ENCODE measurements at places on chromosomes 5 and 9.

DNA sequence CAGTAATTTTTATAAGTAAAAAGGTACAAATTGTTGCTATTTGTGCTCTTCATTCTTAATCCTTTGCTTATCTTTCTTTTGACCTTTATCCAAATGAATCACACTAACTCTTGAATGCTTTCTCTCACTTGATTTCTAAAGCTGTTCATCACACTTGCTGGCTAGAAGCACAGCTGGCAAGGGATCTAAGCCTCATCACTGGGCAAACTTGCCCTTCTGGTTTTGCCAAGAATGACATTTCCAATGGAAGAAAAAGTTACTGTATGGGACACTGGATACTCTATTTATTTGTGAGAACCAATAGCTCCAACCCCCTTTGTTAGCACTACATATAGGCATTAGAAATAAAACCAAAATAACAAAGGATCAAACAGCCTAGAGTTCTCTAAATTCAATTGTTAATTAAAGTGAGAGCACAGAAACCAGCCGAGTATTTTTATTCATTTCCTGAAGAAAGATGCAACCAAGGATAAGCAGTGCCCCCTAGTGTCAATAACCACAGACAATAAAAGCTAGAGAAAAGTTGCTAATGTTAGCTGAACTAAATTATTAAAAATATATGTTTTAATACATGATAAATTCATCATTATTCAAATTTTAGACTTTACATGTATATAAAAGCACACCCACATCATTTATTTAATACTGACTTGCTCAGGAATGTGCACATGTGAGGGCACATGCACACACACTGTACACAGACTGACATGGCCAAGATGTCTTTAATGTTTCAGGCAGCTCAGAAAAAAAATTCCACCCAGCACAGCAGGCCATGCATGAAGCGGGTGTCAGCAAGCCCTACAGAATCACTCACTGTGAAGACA, 59.8 kb upstream of the POU5F2 start:
- DNase-seq = no peak

GRCh38 chr5:72129725-72130124, 22.4 kb downstream of the MAP1B start:
- DNase-seq = no peak

DNA sequence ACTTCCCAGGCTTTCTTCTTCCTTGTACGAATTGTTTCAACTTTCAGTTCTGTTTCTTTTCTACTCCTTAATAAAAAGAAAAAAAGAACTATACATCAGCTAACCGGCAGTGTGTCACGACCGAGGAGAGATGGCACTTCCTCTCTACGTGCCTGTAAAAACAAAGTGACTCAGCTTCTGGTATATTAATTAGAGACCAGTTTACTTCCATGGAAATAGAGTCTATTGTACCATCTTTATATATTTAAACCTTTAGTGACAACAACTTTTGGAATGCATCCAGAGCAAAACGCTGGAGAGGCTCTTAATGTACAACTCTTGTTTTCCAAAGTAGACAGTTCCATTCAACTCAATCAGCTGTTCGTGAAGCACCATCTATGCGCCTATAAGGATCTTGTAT, 94.5 kb upstream of the LIFR start:
- no peak for DNase-seq

GRCh38 chr9:137724818-137725240, 106.0 kb downstream of the EHMT1 start:
- no peak for DNase-seq

DNA sequence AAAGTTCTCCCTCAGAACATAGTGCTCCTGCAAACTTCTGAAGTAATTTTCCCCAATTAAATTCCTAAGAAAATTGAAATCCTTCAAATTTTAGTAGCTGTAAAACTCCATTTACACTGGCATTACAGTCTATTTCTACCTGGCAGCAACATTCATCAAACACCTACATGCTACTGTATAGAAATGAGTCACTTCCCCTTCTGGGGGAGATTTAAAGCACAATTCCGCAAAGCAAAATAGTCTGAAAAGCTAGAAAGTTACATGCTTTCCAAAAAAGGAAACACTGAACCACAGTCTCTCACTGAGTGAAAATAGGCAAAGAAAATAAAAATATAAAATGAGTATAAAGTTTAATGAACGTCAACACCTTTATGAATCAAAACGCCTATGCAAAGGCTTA, 43.3 kb downstream of the MCTP1 start:
- DNase-seq = no peak

DNA sequence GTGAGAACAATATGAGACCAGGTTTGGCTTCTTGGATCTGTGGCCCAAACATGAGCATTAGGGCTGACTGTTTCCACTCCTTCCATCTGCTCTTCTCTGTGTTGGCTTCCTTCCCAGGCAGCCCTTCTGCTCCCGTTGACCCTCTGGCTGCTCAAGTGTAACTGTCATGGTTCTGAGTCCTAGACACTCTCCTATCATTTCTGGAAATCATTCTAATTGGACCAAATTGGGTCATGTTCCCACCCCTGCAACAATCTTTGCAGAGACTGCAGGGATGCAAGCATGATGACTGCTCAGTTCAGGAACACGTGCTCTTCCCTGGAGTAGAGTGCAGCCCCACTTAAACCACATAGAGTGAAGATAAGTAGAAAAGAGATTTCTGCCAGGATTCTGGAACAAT, 741.4 kb downstream of the TAF11L14 start:
- DNase-seq = no peak

DNA sequence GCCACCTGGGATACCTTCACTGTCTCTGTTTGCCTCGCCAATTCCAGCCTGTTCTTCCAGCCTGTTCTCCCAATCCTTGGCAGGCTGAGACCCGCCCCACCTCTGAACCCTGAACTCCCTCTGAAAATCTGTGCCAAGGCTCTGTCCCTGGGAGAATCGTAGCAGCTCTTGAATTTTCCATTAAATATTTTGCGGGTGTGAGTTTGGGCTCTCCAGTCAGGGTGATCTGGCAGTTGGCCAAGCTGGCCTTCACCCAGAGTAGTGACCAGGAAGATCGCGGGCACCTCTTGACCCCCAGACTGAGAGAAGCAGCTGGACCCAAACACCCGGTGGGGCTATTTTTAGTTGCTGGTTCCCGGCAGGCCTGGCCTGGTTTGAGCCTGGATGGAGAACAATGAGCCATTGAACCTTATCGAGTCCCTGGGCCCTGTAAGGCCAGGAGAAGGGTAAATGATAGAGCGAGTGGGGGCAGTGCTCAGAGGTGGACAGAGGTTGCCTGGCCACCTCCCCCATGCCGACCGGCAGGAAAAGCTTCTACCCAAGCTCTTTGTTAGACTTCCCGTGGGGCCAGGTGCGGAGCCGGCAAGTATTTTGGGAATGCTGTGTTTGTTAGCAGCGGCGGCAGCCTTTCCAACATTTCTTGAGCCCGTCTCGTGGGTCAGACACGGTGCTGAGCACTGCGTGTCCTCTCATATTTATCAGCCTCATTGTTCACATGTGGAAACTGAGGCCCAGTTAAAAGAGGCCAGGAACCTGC, 146.2 kb downstream of the RGS3 start:
- DNase-seq = no peak

DNA sequence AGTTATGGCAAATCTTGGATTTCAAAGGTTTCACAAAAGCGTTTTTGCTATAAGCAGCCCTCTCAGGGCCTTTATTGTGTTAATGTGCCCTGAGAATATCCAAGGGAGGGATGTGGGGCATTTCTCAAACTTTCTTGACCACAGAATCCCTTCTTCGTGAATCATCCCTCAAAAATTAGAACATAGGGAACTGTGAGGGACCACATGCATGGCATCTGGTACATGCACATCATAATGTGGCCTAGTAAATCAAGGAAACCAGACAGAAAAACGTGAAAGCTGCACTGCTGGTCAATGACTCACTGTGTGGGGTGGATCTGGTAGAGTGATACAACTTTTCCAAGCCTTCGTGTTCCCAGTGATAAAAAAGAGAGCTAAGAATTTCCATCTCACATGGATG, 22.4 kb downstream of the DDX31 start:
- no peak for DNase-seq

DNA sequence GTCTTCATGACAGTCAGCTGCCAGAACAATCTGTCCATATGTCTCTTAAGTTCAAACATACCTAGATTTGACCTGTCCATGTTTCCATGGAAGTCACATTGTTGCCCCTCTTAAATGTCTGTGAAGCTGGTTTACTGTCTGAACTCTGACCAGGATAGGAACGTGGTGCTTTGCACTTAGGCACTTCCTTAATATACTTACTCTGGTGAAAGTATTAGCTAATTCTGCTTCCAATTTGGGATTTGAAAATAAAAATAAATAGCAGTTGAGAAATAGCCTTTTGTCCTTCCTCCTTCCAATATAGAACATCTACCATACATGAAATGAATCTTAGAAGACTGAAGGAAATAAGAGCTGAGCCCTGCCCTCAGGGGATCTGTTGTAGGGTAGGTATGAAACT, 524.5 kb upstream of the CLINT1 start:
- no peak for DNase-seq

DNA sequence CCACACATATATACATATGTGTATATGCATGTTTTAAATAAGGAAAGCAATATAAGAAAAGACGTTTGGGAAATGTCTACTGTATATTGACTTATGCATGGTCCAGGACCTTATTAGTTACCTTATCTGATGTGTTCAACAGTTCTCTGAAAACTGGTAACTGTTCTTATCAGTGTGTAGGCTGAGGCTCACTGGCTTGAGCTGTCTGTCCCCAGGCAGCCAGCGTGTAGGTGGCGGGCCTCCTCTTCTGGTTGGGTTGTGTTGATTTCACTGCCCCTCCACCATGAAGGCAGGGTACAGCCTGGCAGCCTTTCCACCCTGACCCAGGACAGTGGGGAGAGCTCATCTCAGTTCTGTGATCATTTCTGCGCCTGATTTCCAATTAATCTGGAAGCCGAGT, 38.7 kb upstream of the SEMA4D start:
- no peak for DNase-seq

- DNase-seq = no peak
Observed at GRCh38 chr9:93154293-93154903, 20.3 kb upstream of the NINJ1 start.

DNA sequence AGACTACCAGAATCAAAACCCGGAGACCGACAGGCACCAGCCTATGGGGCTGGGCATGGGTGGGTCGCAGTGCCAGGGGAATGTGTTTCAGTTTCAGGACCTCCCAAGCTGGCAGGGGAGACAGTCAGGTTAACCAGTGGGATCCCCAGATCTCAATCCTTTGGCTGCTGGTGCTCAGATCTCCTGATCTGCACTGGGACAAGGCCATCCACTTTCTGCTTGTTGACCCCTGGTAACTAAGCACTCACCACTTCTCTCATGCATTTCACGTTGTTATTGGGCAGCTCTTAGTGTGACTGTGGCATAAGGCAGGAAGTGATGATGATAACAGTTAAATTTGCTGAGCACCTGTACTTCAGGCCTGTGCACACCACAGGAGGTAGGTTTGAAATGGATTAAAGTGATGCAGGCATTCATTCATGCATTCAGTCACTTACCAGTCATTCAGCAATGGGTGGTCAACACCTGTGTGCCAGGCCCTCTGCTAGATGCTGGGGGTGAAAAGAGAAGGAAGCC, 42.1 kb upstream of the STXBP1 start:
- DNase-seq = no peak

GRCh38 chr5:14125262-14125661, 17.9 kb upstream of the TRIO start:
- no peak for DNase-seq

DNA sequence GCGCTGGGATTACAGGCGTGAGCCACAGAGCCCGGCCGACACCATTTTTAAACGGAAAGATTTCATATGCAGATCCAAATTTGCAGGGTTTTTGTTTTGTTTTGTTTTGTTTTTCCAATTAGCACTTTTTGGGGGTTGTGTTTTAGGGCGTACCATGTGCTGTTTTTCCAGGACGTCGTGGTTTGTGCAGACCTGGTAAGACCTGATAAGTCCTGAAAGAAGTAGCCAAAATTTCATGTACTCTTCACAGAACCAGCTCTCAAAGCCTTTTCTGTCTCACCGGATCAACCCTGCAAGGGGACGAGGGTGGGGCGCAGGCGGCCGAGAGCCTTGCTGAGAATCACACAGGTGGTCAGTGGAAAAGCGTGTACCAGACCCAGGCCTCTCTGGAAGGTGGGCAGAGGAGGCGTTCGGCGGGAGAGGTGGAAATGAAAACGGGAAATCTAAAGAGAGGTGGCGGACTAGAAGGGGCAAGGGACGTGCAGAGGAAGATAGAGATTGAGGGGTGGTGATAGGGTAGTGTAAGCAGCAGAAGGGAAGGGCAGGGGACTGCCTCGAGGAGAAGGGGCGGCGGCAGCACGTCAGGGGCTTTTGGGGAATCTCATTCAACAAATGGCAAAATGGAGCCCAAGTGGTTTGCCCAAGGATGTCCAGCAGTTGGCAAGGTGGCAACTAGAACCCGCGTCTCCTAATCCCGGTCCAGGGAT, 1.1 kb upstream of the FAF2 start:
- DNase-seq = peak; percentile 8

- DNase-seq = no peak
Observed at GRCh38 chr5:4068171-4068570, 472.5 kb downstream of the IRX1 start.

- no peak for DNase-seq
Observed at GRCh38 chr5:113276493-113276892, 158.3 kb downstream of the TSSK1B start.

DNA sequence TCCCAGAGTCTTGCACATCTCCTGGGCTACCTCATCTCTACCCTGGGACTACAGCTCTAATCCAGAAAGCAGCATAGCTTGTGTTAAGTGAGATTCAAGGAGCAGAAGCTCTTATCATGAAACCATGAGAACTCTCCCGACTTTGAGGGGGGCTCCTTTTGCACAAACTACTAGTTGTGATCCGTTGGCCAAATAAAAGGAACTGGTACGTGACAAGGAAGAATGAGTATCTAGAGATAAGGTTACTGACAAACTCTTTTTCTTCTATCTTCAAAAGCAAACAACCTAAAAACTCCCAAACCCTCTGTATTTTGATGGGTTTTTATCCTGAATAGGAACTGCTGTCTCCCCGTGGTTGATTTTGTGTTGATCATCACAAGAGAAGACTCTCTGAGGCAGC, 168.5 kb downstream of the SLC24A2 start:
- DNase-seq = no peak

DNA sequence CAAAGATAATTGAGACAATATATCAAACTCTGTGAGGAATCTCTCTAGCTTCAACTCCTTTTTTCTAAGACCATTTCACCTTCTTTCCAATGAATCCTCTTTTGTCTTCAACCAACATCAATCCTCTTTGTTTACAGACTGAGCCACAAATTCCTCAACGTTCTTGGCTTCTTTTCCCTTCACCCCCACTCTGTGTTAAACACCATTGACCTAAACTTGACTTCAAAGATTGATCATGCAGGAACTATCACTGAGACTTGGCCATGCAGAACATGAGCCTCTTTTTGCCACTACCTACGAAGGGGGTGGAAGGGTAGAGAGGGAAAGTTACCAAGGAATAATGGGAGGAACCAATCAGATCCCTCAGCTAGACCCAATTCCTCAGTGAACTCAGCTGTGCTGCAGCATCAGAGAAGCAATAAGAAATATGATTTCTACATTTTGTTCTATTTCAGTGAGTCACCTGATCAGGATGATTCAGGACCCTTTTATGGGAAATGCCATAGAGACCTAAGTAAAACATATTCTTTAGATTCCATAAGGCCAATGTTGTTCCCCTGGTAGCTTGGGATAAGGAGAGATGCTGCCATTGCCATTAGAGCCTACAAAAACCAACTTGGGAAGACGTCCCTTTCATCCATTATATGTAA, 187.7 kb upstream of the RGMB start:
- no peak for DNase-seq
